ENCODE measurements at places on chromosomes 11 and 22.

GRCh38 chr11:43278193-43278956, 33.4 kb upstream of the API5 start:
- no peak for DNase-seq

DNA sequence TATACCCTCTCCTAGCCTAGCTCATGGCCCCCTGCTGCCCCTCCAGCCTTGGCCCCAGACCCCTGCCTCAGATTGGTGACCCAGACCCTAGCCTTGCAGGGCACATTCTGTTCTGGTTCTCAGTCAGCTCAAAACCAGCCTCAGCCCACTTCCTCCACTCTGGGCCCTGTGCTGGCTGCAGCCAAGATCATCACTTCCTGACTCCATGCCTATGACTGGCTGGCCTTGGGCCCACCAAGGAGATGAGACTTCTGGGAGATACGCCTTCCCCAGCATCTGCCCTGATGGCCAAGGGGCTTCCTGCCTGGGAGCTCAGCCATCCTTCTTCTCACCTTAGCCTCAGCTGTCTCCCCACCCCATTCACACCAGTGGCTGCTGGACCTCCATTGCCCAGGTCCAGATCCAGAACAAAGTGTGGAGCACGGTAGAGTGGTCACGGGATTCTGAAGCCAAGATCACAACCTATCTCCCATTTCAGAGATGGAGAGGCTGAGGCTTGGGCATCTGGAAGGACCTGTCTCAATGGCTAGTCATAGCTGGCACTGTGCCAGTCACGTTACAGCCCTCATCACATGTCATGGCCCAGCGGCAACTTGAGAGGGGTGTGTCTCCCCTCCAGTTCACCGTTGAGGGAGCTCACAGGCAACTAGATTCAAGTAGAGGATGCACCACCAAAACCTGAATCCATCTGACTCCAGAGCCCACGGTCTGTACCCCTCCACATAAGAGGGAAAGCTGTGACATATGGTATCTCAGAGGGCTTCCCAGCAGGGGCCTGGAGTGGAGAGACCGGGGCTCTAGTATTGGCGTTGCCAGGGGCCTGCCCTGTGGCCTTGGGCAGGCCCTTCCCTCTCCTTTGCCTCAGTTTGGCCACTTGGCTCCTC, 43.0 kb upstream of the KLHL35 start:
- DNase-seq: no peak

GRCh38 chr11:47918370-47918690, 62.0 kb upstream of the PTPRJ start:
- DNase-seq: no peak

GRCh38 chr11:1572197-1573076, at the start of gene DUSP8:
Gene DUSP8, minus strand, starts transcription at chr11:1572271. Its CDS starts 6,445 bp downstream, at chr11:1565826.
- peak; percentile 17 for DNase-seq

GRCh38 chr11:15901790-15902189, 454.6 kb downstream of the SOX6 start:
- DNase-seq: no peak

- DNase-seq: no peak
Observed at GRCh38 chr11:102452461-102453301, at the start of gene TMEM123. Gene TMEM123, minus strand, starts transcription at chr11:102452765. Its CDS starts 142 bp downstream, at chr11:102452623.

DNA sequence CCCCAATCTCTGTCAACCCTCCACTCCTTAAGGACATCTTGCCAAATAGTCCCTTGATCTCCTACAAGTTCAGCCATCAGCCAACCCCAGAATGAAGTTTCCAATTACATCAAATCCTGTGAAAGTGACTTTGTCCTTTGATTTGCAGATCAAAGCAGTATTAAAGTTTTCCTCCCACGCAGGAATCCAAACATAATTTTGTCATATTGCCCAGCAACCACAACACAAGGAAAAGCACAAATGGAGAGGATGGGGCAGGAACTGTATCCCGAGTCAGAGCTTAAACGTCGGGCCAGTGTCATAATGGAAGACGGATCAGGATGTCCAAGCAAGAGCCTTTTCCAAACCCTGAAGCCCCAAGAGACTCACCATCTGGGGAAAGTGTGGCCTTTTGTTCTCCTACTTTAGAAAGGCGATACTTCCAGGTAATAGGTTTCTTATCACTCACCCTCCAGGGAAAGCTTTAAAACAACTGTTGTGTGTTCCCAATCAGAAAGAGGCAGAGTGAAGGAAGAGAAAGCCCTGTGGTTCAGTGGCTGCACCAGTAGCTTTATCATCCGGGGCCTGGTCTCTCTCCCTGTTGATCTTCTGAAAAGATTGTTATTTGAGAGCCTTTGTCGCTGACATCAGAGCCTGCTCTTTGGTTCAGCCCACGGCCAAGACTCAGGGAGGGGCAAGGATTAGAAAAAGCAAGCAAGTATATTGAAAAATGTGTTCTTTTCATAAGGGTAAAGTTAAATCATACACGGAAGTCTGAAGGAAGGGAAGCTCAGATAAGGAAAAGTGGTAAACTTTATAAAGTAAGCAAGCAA, 41.7 kb downstream of the EXPH5 start:
- DNase-seq: no peak

GRCh38 chr11:67406969-67407687, 3.2 kb downstream of the TBC1D10C start:
- DNase-seq: no peak

GRCh38 chr11:73579641-73580434, 18.1 kb downstream of the FAM168A start:
- DNase-seq: no peak

DNA sequence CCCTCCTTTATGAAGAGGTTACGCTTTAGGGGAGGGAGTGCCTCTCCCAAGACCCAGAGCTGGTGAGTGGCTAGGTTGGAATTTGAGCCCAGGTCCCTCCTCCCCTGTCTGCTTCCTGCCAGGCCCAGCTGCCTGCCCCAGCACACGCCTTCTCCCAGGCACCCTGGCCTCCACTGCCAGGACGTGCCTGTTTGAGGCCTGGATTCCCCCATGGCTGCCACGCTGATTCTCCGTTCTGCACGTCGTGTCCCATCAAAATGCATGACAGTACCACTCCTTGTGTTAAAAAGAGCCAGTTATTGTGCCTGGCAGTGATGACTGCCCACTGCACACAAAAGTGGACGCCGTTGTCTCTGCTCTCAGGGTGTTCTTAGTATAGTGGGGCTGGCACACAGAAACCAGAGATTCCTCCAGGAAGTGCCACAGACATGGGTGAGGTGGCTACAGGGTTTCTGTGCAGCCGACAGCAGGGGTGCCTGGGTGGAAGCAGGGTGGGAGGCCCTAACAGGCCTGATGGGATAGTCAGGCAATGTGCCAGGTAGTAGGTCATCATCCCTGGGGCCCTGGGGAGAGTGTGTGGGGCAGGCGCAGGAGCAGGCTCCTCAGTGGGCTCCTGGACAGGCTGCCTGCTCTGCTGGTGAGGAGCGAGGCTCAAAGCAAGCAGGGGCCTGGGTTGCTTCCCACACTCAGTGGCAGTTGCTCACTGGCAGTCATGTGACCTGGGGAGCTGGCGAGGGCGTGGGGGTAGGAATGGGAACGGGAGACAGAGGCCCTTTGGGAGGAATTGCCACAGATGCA, 24.2 kb downstream of the MED15 start:
- DNase-seq: no peak

DNA sequence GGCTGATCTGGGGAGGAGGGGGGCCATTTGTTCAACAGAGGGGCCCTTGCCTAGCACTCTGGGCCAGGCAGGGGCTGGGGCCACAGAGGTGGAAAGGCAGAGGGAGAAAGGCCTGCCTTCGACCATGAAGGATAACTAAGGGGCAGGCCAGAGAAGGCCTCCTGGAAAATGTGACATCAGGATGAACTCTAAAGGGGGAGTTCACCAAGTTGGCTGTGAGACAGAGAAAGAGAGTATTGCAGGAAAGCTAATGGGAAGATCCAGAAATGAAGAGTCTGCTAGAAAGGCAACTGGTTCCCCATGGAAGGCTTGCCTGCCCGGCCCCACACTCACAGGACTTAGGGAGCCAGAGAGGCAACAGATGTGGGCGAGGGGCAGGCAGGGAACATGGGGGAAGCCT, 16.3 kb downstream of the CSNK1E start:
- DNase-seq: no peak

DNA sequence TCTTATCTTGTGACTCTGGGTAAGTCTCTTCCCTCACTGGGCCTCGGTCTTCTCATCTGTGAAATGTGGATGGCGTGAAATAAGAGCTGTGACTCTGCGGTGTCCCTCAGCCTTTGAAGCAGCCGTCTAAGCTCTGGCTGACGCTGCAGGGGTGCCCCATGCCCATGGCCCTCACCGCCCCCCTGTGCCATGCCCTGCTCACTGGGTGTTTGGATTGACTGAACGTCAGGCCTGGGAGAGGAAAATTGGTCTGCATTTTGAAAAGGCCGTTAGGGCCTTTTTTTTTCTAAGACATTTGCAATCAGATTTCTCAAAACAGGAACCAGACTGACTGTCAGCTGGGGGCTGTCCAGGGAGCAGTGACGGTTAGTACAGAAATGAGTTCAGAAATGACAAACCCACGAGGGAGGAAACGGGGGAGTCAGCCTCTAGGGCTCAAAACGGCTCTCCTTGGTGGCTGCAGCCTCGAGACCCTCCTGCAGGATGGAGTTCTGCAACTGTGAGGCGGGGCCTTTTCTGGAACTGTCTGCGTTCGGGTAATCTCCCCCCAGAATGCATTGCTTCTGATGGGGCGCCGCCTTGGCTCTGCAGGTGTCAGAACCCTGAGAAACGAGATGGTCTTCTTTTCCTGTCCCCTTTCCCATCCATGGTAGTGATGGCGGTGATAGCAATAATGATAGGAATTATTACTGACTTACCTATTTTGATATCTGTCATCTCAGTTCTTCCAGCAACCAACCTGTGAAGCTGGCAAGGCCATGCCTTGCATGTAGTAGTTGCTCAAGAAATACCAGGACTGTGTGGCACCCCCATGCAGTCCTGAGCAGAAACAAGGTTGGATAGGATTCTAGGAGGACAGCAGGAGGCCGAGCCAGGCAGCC, 2.0 kb downstream of the GRK2 start:
- DNase-seq: no peak

DNA sequence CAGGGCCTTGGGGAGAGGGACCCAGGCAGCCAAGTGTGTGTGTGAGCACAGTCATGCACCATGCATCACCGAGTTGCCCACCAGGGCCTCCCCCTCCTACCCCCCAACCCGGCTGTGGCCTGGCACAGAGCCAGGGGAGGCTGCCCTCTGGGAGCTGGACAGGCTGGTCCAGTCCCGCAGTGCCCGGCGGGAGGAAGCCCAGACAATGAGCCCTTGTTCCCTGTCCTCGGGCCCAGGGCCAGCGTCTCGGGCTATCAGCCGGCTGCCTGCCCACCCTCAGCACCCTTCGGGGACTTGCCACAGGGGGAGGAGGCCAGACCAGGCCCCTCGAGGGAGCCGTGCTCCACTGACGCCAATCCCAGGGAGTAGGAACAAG, 4.5 kb downstream of the LRRC75B start:
- DNase-seq: no peak

DNA sequence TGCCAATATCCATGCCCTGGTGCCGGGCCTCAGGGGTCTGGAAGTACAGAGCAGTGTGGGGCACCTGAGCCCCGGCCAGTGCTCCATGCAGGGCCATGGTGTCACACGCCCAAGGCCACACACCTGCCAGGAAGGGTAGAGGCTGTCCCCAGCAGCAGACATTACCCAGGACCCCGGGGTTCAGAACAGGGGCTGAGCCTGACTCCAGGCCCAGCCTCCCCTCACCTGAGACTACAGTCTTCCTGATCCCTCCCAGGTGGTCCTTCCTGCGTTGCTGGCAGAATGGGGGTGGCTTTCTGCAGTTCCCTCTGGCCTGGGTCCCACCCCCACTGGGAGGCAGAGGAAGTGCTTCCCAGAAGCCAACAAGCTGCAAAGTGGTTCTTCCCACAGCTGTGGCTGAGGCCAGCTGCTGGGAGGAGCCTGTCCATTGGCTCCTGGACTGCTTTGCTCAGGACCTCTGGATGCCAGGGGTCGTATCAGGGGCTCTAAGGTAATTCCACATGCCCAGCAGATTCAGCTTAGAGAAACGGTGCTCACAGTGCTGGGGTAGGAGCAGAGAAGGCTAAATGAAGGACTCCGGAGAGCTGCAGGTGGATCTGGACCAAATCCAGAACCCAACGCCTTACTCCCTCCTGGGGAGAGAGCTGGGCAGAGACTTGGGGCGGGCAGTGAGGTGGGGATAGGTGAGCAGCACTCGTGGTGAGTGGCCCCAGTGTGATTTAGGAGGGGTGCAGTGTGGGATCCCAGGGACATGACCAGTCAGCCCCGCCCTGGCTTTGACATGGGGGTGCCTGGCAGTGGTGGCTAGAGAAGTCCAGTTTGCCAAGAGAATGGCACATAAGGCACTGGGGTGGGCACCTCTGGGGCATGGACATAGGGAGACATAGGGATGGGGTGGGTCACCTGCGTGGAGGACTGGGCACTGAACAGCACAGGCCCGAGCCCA, 12.6 kb downstream of the TCIRG1 start:
- no peak for DNase-seq

DNA sequence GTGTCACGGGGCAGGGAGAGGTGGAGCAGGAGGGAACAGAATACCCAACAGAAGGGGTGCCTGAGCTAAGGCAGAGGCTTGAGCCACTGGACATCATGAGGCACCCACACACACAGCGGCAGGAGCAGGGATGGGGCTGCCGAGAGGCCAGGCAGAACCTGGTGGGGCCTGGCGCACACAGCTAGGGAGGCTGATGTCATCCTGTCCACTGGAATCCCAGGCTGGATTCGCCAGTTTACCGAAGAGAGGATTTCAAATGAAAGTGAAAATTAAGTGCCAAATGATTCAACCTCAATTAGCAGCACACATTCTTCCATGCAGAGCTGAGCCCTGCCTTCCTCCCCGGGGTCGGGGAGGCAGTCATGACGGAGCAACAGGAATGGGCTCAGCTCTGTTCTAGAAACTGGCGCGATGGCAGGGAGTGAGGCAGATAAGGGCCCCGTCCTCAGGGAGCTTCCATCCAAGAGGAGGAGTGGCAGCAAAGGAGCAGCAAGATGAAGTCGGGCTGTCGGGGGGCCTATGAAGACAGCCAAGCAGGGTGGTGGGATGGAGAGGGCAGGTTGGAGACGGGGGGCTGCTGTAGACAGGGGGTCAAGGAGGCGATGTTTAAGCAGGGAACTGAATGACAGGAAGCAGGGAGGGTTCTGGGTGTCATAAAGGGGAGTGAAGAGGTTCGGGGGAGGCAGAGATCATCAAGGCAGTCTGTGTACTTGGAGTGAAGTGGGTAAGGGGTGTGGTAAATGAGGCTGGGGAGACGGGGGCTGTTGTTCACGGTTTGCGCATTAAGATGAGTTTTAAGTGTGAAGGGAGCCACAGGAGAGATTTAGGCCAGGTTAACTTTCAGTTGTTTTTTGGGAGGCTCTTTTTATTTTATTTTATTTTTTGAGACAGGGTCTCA, 6.4 kb downstream of the RAC2 start:
- no peak for DNase-seq

DNA sequence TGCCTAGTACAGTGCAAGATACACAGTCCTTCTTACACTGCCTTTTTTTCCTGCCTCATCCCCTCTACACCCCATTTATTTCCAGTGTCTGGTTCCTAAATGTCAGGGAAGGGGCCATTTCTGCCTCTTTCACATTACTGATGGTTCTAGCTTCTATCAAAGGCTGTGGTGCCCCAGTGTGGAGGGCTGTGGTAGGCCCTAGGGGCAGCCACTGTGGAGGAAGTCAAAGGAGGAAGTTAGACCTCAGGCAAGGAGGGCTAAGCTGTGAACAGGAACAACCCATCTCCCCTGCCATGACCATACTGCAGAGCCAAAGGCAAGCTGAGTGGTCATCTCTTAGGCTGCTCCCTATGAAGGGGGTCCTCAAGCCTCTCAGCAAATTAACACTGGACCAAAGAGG, 81.9 kb upstream of the CRTAM start:
- DNase-seq: no peak

- no peak for DNase-seq
Observed at GRCh38 chr22:39526736-39527171, 5.8 kb downstream of the RPS19BP1 start.
